ENCODE measurements at places on chromosomes 16 and 17.
A peak's percentile ranks its signal among the peaks of the same experiment; 100 is the strongest.

DNA sequence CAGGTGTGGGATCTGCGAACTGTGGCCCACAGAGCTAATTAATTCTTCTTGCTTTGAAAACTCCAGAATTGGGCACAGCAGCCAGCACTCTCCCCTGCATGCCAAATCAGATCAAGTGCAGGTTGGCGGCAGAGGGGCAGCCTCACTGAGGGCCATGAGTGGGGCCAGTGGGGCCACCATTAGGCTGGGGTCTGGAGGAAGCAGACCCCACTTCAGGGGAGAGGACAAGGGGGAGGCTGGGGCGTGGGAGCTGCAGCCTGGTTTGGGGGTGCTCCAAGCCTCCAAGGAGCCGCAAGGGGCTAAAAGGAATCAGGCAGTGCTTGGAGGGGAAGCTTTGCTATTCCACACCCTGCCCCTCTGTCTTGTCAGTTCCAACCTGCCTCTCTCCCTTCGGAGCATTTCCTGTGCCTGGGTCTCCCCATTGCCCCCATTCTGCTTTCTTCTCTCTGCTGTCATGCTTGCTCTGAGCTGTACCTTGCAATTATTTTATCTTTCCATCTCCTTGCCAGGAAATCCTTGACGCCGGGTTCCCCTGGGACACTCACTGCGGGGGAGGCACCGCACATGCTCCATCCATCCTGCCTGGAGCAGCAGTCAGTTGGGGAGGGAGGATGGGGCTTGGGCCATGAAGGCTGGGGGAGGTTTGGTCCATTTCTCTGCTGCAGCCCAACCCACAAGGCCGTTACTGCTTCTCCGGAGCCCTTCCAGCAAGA, 3.3 kb upstream of the ABCC3 start:
- no peak for DNase-seq

DNA sequence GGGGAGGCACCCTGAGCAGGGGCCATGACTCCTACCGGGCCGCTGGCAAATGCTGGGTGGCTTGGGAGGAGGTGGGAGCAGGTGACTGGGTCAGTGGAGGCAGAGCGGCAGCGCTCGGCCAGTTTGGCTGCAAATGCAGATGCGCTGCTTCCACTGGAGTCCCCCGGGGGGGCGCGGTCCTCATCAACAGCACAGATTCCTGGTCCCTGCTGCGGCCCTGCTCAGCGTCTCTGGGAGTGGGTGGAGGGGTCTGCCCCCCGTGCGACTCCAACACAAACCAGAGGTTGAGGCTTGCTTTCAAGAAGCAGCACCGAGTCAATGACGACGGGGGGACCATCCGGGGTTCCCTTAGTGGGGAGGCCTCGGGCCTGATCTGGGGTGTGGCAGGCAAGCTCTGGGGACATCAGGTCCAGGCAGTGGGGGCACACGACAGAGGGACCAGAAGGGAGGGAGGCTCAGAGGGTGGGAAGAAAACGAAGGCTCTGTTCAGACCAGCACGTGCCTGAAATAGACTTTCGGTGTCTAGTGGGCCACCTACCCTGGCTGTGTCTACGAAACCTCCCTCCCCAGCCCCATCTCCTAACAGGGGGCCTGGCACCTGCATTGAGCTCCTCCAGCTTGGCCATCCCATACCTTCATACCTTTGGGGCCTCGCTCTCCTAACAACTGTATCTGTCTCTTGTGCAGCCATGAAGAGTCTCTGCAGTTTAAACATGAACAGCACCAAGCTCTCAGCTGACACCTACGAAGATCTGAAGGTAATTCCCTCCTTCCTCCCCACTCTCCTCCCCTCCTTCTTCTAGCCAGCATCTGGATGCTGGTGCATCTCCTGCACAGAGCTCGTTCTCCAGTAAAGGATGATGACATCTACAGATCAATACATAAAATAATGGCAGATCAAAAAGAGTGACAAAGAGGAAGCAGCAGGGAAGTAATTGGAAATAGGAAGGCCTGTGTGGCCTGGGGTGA, 72.5 kb upstream of the PLCG2 start:
- DNase-seq = no peak

- DNase-seq = peak; percentile 9
These were observed at the start of gene KCNJ2 for GRCh38 chr17:70168977-70169708. KCNJ2 (plus strand) TSS chr17:70169532; CDS start chr17:70175040, 5,508 bp downstream.

DNA sequence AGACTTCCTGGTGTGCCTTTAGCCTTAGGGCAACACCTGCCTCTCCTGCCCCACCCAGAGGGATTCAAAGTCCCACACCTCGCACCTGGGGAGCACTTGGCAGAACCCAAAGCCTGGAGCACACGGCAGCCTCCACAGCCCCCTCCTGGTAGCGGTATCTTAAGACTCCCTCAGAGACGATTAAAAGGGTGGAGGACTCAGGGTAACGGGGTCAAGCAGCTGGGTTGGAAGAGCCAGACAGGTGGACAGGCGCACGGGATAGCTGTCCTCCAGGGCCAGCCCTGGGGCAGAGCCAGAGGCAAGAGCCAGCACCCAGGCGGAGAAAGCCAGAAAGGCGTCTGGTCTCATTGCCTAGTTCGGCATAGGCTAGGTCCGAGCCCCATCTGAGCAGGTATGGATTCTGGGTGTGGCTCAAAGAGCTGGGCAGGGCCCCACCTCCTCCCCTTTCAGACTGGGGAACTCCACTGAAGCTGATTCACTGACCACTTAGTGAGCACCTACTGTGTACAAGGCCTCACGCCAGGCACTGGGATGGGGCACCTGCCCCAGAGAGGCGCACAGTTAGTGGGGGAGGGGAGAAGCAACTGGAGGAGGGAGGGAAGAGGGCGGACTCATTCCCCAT, 55.0 kb upstream of the MEAK7 start:
- no peak for DNase-seq

- no peak for DNase-seq
These were observed 16.2 kb downstream of the DYNLRB2 start for GRCh38 chr16:80557037-80557436.

DNA sequence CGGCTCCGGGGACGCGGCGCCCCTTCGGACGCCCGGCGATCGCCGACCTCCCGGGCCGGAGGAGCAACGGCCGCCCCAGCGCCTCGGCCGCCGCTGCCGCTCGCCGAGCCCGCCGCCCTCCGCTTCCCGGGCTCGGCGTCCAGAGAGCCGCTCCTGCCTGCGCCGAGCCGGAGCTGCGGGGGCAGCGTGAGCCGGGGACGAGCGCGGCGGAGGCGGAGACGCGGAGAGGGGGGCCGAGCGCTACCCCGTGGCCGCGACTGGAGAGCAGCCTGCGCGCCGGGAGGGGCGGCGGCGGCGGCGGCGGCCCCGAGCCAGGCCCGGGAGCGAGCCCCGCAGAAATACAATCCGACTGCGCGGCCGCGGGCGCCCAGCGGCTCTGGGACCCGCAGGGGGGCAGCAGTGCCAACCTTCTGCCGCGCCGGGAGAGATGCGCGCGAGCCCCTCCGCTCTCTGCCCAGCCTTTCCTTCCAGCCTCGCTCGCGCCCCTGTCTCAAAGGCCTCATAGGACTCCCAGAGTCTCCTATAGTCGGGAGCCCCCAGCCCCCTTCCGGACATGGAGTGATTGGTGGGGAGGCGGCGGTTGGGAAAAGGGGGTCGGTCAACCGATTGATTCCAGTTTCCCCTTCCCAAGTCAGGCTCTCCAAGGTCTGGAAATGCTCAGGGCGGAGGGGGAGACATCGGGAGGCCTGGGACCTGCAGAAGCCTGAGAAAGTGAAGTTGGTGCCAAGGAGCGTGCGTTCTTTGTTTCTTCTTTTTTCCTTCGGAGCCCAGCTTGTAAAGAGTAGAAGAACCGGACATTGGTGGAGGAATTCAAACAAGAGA, 1.0 kb upstream of the SDK2 start:
- DNase-seq = no peak

- DNase-seq = no peak
These were observed 5.5 kb upstream of the GSG1L start for GRCh38 chr16:28068976-28069375.

DNA sequence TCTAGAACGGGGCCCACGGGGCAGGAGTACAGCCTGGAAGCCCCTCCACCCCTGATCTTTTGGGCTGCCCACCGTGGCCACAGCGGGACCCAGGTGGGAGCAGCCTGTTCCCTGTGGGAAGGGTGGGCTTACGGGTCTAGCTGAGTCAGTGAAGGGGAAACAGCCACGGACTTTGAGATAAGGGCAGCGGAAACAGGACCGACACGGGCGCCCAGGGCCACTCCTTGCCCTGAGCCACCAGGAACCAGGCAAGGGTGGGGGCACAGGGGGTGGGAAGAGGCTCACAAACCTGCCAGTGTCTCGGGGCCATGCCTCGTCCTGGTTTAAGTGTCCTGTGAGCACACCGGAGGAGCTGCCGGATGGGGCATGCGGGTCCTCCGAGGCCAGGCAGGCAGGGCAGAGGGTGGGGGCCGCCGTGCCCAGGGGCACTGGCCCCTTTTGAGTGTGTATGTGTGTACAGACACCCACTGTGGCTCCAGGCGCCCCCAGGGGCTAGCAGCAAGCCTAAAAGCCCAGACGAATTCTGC, 47.6 kb upstream of the PVALEF start:
- DNase-seq = no peak

DNA sequence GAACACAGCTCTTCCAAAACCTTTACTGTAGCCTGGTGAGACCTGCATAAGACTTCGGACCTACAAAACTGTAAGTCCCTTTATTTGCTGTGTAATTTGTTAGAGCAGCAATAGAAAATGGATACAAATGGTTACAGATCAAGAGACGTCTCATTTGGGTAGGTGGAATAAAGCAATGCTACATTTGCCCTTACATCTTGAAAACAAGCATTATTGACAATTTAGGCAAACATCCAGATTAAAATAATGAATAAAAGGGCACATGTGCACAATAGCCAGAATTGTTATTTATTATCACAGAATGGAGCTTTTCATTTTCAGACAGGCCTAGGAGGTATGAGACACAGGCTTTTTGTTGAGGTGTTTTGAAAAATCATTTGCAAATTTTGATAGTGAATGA, 222.2 kb upstream of the CPHXL start:
- DNase-seq = no peak

DNA sequence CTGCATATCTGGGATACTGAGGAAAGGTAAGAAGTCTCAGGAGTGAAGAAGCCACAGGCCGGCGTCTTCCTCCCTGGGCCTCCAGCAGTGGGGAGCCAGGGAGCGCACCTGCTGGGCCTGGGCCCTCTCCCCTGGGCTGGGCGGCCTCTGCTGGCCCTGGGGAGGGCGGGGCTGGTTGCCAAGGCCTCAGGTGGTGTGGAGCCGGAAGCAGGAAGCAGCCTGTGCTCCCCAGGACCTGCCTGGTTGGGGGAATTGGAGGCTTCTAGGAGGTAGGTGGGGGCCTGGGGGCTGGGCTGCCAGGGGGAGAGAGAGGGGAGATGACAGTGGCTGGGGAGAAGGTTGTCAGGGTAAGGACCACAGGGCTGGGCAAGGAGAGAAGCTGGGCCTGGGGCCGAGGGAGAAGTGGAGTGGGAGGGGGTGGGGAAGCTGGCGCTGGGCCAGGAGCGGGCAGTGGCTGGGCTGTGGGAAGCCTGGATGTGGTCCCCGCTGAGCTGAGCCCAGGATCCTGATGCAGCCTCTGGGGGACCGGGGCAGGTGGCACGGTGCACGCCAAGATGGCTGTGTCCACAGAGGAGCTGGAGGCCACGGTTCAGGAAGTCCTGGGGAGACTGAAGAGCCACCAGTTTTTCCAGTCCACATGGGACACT, at the start of gene SMIM22:
Gene SMIM22, plus strand, starts transcription at position 189 of the 647 bp plus-strand sequence. Its CDS starts 366 bp downstream, at position 555.
- DNase-seq = no peak

- DNase-seq = no peak
These were observed 20.0 kb upstream of the WFIKKN2 start for GRCh38 chr17:50815400-50815799.

DNA sequence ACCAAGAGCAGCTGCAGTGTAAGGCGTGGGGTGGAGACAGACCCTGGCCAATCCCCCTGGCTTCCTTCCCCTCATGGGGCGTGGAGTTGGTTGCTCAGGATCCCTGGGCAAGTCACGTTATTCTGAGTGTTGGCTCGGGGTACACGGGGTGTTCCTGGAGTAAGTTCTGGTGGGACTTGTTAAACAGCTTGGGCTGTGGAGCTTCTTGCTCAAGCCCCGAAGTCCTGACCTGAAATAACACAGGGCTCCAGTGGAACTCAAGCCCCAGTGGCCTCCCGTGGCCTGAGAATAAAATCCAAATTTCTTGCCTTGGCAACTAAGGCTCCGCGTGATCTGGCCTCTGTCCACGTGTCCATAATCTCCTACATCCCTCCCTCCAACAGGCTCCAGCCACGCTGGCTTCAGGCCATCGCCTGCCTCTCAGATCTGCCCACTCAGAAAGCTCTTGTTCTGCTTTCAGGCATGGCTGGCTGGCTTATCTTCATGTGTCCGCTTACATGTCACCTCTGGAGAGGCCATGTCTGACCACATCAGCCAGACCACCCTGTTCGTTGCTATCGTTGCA, 49.3 kb upstream of the BCO1 start:
- peak; percentile 8 for DNase-seq

GRCh38 chr16:28283798-28284577, 8.3 kb upstream of the SBK1 start:
- no peak for DNase-seq

DNA sequence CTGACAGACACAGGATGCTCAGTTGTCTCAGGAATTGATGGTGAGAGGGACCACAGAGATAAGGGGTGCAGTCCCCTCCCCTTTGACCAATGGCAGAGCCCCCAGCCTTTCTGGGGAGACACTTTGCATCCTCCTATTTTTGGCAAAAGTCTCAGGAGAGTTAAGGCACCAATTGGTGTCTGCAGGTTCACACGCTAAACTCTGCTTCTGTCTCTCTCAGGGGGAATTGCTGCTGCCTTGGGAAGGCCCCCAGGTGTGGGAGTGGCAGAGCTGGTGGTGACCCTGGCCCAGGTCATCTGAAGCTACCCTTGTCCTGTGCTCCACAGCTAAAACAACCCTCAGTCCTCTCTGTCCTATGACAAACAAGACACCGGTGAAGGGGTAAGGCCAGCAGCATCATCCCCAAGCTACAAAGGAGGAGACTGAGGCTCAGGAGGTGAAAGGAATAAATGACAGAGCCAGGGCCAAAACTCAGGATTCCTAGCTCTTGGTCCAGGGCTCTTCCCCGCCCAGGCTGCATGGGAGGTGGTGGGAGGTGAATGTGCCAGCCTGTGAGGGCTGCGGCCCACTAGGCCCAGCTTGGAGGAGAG, 20.3 kb downstream of the OSBPL7 start:
- DNase-seq = no peak

DNA sequence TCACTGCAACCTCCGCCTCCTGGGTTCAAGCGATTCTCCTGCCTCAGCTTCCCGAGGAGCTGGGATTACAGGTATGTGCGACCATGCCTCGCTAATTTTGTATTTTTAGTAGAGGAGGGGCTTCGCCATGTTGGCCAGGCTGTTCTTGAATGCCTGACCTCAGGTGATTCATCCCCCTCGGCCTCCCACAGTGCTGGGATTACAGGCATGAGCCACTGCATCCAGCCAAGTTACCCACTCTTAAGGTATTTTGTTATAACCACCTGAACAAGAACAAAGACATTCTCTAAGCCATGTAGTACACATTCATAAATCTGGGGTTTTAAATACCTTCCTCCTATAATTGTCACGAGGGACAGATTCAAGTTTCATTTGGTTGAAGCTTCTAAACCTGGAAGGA, 12.3 kb upstream of the TMEM170A start:
- DNase-seq = no peak

DNA sequence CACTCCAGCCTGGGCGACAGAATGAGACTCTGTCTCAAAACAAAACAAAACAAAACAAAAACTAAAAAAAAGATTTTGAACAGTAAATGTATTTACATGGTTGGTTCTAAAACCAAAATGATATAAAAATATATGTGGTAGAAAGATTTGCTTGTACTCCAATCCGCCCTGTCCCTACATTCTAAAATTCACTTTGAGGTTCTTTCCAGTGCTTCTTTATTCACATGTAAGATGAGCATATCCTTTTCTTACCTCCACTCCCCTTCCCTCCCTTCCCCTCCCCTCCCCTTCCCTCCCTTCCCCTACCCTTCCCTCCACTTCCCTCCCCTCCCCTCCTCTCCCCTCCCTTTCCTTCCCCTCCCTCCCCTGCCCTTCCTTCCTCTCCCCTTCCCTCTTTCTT, 34.4 kb downstream of the RAP1GAP2 start:
- DNase-seq = no peak
